SIG-M5 (cell line): ENCODE measurements at places on chromosomes 7 and 10.
A peak's percentile ranks its signal among the peaks of the same experiment; 100 is the strongest.

DNA sequence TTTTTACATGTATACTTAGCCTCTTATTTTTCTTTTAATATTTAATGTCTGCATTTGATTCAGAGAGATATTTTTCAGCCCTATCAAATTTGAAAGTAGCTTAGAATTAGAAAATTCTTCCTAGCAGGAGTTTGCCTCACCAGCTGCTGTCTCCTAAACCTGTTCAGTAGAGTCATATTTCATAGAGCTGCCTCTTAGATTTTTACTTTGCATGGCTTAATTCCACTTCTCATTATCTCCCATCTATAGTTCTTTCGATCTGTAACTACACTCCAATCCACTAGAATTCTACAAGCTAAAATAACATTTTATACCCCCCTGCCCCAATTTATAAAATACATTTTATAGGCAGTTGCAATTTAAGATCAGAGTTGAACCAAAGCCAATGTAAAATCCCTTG lies 227.0 kb downstream of the ANK3 start:
- DNase-seq, result no peak

DNA sequence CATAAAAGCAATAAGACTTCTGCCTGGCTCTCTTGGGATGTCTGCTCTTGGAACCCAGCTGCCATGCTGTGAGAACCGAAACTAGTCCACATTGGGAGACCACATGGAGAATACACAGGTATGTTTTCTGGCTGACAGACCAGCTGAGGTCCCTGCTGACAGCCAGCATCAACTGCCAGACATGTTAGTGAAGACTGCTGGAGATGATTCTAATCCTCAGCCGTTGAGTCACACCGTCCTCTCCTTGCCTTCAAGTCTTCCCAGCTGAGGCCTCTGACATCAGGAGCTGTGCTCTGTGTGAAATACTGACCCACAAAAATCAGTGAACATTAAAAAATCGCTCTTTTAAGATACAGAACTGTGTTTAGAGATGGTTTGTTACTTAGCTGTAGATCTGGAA lies 36.9 kb upstream of the AGR2 start:
- DNase-seq, result no peak

DNA sequence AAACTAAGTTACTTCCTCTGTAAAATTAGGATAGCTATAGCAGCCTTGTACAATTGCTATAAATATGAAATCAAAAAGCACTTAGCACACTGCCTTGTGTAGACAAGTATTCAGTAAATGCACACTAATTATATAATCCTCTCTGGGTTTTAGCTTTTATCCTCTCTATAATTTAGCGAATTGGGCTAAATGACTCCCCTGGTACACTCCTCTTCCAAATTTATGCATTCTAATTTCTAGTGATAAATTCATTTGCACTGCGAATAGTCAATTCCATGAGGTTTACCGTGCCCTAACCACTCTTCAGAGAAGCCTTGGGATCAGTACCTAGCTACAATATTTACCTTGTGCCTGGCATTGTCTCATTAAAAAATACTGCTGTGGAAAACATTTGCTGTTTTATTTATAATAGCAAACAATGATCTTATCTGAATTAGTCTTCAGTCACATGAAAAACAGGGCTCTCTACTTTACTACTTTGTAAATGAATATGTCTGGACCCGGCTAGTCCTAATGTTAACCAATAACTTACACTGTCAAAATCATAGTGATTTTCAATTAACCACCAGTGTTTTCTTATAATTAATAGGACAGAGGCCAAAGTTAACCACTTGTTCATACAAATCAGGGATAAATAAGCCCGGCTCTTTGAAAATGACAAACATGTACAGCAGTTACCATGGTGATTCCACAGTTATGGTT lies 577.9 kb downstream of the IPMK start:
- no peak for DNase-seq

- no peak for DNase-seq
Measured at GRCh38 chr7:91266689-91267090, 2.5 kb downstream of the FZD1 start.

DNA sequence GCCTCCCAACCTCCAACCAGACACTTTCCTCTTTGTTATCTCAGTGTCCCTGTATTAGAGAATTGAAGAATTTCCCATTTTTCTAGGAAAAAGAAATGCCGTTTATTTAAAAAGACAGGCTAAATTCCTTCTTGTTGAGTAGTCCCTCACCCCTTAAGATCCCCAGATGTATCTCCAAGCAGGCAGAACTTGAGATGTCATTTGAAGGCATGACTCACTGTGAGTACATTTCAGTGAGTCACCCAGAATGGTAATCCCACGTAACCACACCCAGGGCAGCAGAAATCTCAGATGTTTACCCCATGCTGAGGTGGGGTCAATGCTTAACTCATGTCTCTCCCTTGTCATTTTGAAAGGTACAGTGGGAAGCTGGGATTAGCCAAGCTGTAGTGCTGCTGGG lies 4.4 kb downstream of the ZNF655 start:
- no peak for DNase-seq

DNA sequence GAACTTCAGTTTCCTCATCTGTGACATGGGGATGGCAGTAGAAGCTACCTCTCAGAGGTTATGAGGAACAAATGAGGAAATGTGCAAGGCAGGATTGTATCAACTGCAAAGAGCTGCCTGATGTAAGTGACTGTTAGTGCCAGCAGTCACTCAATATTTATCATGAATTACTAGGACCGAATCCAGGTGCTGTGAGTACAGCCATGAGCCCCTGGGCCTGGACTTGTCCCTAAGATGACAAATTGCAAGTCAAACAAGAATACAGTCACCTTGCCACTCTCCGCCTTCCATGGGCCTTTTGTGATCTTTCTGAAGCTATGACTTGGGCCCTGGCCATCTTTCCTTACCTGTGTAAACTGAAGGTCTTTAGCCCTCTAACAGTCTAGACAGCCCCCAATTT lies 27.7 kb upstream of the TLX1 start:
- DNase-seq, result no peak

GRCh38 chr7:140263277-140263676 lies 86.5 kb upstream of the KDM7A start:
- no peak for DNase-seq

DNA sequence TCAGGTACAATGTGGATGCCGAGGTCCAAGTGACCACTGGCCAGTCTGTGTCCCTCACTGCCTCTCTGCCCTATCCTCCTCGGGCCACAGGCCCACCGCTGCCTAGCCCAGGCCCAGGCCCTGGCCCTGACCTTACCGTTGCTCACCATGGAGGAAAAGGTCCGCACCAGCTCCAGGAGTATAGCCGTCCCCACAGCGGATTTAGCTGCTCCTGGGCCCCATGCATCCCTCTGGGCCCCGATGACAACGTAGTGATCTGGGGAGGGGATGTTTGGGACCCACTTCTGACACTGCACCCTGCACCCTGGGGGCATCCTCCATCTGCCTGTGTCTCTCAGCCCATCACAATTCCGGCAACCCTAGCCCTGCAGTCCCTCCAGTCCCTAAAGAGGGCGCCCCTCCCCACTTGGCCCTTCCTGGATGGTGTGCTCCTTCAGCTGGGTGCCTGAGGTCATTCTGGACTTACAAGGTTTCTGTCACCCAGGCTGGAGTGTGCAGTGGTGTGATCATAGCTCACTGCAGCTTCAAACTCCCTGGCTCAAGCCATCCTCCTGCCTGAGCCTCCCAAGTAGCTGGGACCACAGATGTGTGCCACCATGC lies 12.1 kb downstream of the TFR2 start:
- no peak for DNase-seq

- no peak for DNase-seq
Measured at GRCh38 chr7:30222515-30223215, 61.7 kb upstream of the ZNRF2 start.

GRCh38 chr10:63699785-63700613 lies 178.8 kb downstream of the REEP3 start:
- DNase-seq, result no peak

GRCh38 chr10:71737001-71737833 lies 17.6 kb upstream of the C10orf105 start:
- DNase-seq, result no peak

- no peak for DNase-seq
Measured at GRCh38 chr7:157457355-157458253, 120.8 kb downstream of the DNAJB6 start.

DNA sequence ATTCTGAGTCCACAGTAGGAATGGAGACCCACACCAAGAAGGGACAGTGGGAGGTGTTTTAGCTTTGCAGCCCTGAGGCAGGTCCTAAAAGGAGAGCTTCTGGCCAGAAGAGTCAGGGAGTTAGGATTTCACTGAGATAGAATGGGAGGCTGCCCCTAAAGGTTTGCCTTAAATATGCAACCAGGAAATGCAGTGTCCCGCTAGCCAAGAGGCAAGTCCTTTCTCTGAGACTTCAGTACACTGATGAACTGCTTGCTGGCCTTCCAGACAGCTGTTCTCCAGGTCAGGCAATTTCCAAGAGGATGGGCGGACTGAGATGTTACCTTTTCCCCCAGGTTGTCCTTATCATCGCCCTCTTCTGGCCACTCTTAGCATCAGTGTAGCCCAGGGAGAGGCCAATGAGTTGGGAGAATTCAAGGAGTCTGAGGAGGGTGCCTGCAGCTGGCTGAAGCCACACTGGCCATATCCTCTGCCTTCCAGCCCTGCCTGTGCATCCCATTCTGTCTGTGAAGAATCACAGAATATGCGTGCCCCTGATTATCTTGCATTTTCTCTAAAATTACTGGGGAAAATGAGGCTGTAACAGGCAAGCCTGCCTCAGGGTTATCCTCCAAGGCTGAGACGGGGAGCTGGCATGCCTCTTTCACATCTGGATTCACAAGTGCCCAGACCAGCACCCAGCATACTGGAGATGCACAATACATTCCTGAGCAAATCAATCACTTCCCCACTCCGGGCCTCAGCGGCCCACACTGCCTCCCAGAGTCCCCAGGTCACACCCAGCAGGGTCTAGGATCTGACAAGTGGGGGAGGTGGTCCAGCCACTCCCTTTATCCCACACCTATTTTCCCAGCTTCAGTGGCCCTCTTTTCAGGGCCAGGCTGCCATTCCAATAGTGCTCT lies 2.4 kb downstream of the TLL2 start:
- DNase-seq, result no peak

GRCh38 chr7:101699881-101700823 lies 71.1 kb upstream of the MYL10 start:
- no peak for DNase-seq

GRCh38 chr7:93923296-93923695 lies 1.8 kb downstream of the GNG11 start:
- no peak for DNase-seq

DNA sequence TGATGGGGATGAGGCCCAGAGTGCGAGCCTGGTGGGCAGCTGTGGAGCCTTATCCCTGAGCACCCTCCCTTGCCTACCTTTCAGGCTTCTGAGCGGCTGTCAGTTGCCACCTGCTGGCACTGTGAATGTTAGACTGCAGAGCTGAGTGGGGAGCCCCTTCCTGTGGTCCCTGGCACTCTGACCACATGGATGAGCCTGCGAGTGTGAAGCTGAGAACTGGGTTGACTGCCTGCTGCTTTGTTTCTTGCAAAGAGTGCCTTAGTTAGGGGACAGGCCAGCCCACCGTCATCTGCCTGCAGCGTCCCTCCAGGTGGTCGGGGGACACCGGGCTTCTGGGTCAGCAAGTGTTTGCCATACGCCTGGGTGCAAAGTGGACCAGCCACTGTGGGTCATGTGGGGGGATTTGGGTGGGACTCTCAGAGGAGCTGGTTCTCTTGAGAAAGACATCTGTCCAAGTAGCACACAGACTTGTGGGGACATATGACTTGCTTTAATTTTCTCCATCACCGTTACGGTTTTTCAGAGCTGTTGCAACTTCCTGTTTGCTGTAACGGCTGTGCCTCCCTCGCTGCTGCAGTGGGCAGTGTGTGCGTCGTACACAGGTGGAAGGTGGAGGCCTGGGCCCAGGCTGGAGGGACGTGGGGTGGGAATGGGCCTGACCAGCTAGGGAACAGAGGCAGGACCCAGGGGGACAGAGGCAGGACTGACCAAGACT lies 13.7 kb downstream of the INPP5A start:
- DNase-seq, result peak; percentile 24

- DNase-seq, result no peak
Measured at GRCh38 chr7:65441010-65441409, 67.4 kb downstream of the ZNF92 start.

- no peak for DNase-seq
Measured at GRCh38 chr7:1761774-1762173, 91.7 kb downstream of the ELFN1 start.

DNA sequence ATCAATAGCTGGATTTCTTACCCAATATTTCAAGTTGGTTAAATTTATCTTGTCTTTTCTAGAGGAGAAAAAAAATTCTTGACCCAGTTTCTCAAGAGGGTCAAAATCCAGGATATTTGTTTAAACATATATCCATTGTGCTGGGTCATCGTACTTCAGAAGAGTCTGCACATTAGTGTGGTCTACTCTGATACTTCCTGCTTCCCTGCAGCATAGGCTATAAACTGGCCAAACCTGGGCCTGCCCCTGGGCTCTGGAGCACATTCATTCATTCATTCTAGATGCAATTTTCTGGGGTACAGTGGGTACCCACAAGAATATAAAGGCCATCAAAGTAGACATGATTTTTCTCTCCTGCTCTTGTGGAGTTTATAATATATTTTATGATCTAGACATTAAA lies 142.1 kb upstream of the WNT16 start:
- DNase-seq, result no peak

- DNase-seq, result peak; percentile 7
Measured at GRCh38 chr7:50446542-50446960, 3.6 kb downstream of the FIGNL1 start.

DNA sequence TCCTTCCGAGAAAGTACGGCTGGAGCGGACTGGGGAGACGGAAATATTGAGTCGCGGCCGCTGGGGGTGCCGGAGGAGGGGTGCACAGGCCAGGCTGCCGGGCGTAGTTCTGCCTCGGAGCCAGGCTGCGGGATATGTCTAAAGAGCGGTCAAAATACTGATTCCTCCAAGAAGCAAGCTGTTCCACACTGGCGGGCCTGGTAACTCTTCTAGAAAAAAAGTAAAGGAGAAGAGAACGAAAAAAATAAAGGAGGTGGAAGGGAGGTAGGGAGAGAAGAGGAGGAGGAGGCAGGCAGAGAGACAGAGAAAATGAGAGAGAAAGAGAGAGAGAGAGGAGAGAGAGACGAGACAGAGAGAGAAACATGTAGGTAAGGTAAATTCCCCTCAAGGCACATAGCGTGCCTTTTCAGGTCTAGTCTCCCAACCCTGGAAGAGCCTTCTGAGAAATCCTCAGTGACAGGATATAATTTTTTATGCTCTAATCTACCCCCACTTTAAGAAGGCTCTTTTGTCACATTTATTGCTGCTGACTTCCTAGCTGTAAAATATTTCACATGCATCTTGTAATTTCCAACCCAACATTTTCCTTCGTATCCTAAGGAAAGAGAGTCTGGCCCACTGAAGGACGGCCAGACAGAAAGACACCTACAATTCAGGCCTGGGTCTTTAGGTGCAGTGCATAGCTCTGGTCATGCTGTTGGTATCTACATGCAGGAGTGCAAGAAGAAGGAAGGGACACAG lies 5.7 kb downstream of the DLX5 start:
- no peak for DNase-seq

- no peak for DNase-seq
Measured at GRCh38 chr7:102063690-102064180, 222.9 kb upstream of the SH2B2 start.

GRCh38 chr7:72098807-72099580 lies 313.1 kb downstream of the CALN1 start:
- DNase-seq, result no peak

GRCh38 chr10:75448166-75448565 lies 16.7 kb downstream of the LRMDA start:
- DNase-seq, result no peak

GRCh38 chr10:48333856-48334255 lies 27.4 kb downstream of the MAPK8 start:
- DNase-seq, result no peak
